ENCODE measurements at places on chromosomes 16 and 17.
A peak's percentile ranks its signal among the peaks of the same experiment; 100 is the strongest.

GRCh38 chr16:82855471-82855870, 228.7 kb downstream of the CDH13 start:
- no peak for DNase-seq

DNA sequence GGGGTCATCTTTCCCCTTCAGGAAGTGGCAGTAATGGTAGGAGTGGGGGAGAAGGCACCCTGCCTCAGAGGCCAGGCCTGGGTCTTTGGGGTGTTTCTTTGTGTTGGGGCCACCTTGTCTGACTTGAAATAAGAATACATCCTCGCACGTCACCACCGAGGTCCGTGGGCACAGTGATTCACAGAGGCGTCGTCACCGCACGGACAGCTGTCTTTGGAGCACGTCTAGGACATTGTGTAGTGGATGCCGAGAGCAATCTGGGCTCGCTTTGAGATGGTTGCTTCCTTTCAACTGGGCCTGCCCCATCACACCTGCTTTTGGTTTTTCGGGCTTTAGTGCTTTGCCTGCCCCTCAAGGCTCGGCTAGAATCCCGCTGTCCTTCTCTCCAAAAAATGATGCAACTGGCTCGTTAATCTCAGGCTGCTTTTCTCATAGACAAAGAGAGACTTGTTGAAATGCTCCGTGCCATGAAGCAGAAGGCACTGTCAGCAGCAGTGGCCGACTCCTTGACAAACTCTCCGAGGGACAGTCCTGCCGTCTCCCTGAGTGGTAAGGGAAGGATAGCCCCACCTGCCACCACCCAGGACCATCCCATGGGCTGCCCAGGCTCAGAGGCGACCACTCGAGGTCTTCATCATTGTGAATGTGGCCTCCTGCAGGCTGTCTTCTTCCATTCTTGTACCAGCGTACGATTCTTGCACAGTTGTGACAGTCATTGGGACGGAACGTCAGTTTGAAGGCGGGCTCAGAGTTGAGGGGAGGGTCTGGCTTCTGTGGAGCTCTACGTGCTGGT, 24.0 kb downstream of the GINS2 start:
- DNase-seq, result no peak

DNA sequence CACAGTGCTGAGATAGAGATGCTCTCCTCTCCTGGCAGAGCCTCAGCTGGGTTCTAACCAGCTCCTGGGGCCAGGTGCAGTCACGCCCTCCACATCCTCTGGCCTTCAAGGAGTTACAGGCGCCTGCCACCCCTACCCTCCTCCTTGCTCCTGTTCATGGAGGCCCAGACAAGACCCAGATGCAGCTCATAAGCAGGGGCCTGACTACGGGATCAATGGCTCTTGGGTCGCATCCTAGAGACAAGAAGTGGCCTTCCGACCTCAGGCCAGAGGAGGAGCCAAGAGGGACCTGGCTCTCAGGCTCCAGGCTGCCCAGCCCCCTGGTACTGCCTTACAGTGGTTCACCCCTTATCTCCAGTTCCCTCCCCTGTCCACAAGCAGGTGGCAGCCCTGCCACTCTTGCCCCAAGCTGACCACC, 23.0 kb downstream of the ARHGAP27 start:
- no peak for DNase-seq

DNA sequence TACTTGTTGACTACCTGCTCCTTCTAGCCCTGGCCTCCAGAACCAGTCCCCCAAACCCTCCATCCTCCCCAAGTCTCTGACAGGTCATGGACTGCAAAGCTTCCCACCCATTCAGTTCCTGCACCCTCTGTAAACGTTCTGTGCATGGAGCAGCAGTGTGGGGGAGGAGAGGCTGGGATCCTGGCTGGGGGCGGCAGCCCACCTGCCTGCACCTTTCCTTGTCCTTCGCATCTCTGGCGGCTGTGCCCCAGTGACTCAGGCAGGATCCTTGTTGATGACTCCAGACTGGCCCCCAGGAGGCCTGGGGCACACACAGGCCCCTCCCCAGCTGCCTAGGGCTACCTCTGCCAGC, 1.6 kb upstream of the PKMYT1 start:
- no peak for DNase-seq

DNA sequence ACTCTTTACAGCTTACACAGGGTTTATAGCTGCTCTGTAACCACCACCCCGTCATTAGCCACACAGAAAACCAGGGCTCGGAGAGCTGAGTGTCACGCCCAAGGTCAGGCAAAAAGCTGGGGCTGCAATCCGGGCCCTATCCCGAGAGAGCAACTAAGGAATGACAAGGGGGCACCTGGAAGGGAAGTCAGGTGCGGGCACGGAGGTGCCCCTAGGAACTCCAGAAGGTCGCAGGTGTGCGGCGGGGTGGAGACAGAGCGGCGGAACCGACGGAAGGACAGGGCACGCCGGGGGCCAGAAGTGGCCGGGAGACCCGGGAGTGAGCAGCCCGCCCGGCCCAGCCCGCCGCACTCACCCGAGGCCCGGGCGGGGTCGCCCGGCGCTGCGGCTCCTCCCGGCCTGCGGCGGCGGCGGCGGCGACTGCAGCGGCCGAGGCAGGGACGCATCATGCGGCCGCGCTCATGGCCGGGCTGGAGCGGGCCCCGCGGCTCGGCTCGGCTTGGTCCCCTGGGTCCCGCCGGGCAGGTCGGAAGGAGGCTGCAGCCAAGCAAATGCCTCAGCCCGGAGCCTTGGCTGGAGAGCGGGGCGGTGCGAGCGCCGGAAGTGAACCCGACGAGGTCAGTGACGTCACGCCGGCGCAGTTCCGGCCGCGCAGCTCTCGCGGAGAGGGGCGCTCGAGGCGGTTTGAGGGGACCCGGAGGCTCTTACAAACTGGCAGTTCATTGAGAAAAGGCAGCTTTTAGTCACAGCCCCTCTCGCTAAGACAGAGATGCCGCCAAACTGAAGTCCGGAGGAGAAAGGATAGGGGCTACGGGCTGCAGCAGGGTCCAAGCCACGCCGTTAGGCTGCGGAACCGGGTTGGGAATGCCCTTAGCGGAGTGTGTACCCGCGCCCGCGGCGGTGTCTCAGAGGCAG, at the start of gene ZDHHC7:
Gene ZDHHC7, minus strand, starts transcription at position 605 of the 915 bp plus-strand sequence. CDS start 20,917 bp downstream, outside the sequence.
- DNase-seq, result peak; percentile 70

- DNase-seq, result no peak
Measured at GRCh38 chr16:794853-795466, 5.6 kb downstream of the GNG13 start.

DNA sequence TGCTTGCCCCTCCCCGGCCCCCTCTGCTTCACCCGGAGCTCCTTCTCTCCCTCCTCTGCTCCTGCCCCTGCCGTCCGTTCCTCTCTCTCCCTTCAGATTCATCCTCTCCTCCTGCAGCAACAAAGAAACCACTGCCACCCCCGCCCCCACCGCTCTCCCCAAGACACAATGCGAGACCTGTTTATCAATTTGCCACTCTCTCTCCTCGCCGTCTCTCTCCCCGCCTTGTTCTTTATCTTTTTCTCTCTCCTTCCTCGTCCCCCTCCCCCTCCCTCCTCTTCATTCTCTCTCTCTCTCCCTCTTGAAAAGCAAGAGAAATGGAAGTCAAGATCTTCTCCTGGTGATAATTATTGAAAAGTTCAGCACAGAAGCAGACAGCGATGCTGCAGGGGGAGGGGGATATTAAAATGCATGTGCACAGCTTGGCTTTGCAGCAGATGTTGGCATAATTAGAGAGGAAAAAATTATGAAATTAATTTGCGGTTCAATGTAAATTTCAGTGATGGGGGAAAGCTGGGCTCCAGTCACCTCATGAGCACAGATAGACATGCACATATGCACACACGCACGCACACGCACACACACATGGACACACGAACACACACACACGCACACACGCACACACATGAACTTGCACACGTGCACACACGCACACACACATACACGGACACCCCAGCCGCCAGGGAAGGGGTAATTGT, 58.1 kb upstream of the CBFA2T3 start:
- DNase-seq, result no peak

- DNase-seq, result no peak
Measured at GRCh38 chr17:28225271-28225670, 93.7 kb upstream of the TMEM97 start.

DNA sequence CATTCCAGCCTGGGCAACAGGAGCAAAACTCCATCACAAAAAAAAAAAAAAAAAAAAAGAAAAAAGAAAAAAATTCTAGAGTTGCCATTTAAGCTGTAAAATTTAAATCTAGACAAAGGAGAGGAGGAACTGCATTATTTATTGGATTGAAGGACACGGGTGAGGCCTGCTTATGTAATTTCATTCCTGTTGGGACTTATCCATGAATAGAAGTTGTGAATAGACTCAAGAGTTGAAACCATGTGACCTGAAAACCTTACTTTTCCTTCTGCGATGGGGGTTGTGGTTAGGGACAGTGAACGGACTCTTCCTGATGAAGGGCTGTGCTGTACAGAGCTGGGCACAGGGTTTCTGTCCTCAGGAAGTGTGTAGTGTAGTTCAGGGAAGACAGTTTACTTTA, 22.5 kb downstream of the BANP start:
- no peak for DNase-seq

GRCh38 chr16:75599452-75600277, 23.4 kb downstream of the ADAT1 start:
- no peak for DNase-seq

GRCh38 chr17:7673239-7673638, 14.1 kb downstream of the TP53 start:
- no peak for DNase-seq

DNA sequence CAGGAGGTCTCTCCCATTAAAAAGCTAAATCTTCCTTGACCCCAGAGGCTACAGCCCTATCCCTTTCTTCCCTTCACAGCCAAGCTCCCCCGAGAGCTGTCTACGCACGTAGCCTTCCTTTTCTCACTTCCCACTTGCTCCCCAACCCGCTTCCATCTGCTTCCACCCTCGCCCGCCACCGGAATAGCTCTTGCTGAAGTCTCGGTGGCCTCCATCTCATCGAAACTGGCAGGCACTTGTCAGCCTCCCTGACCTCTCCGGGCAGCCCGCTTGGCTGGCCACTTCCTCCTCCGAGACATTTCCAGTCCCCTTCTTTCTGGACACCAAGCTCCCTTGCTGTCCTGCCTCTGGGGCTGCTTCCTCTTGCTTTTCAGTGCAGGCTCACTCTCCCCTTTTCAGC, 10.7 kb upstream of the EPOP start:
- DNase-seq, result no peak

- DNase-seq, result no peak
Measured at GRCh38 chr17:63988741-63989621, 9.2 kb upstream of the PRR29 start.

DNA sequence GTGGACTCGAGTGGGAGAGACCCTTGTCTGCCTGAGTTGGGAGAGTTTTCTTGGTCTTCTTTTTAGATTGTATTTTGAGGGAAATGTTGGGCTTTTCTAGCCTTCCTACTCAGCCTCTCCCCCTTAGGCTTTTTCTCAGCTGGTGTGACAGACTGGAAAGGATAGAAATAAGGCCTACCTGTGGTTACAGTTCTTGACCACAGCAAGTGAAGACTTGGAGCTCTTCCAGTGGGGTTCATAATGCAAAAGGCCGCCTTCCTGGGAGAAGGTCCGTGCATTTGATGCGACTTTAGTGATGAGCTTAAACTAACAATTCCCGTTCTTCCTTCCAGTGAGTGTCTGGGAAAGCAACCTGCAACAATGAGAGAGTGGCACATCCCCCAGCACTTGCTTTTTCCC, 56.8 kb downstream of the B9D1 start:
- DNase-seq, result no peak

DNA sequence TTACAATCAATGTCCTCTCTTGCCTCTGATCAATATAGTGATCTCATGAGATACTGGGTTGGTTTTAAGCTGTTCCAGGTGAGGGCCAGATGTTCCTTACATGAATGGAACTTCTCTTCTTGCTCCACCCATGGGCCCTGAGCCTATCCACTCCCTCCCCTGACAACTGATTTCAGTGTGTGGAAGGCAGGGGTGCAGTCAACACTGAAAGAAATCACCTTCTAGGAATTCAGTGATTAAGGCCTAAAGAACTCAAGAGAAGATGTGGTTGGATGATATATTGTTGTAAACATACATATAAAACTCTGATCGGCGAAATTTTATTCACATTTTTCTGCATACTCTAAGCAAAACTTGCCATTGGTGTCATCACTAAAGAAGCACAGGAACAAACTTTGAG, 6.7 kb upstream of the GOSR2 start:
- DNase-seq, result no peak

DNA sequence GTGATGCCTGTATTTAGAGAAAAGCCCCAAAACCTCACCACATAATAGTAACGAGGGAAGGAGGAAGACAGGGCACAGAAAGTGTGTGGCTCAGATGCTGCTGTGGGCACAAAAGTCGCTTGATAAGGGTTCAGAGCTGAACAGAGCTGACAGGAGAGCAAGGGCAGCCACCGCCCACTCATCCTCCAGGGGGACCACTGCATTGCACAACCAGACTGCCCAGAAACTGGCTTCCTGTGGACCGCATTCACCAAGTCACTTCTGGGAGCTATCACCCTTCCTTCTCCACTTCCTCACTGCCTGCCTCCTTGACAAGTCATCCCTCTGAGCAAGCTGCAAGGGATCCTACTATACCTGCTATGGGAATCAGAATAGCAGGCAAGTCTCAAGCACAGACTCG, 512.4 kb upstream of the CDH11 start:
- DNase-seq, result no peak

GRCh38 chr17:36469733-36470132, 16.7 kb upstream of the ZNHIT3 start:
- DNase-seq, result no peak

DNA sequence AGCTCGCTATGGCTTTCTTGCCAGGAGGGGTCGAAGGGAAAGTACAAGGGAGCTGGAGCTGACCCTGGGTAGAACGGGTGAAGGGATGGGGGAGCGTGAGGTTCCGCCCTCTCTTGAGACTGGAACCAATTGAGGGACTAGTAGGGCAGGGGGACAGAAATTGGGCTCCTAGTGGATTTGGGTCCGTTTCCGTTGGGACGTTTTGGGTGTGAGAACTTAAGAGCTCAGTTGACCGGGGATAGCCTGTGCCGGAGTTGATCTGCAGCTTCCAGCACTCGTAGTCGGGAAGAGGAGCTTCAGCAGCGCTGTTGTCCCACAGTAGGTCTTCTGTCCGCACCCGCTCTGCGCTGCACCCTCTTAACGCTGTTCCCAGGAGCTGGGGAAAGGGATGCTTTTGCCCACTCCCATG, 481 bp downstream of the CNTROB start:
- DNase-seq, result no peak
